ENCODE measurements at places on chromosomes 4 and X. TPM values are rescaled to one million over a fixed set of nuclear protein-coding genes. Genes with fewer than 3 reads are reported as not detected.
A peak's percentile ranks its signal among the peaks of the same experiment; 100 is the strongest.

CT83 gene
- not detected for total RNA-seq

CYBB gene
- total RNA-seq, result 0.38 TPM

TCEAL5 gene
- total RNA-seq, result not detected

ARAF gene
- total RNA-seq, result 97.5 TPM

SPANXA2 gene
- not detected for total RNA-seq

MAGEA8 gene
- total RNA-seq, result not detected

- peaks cover 12% of the 10 kb centered on the region for H3K27me3 ChIP-seq
- H3K4me1 ChIP-seq, result no peaks in the 10 kb centered on the region
- DNase-seq, result no peak
- no peak overlapping the region for H3K4me3 ChIP-seq
These were observed 6.0 kb upstream of the SLC25A43 start for GRCh38 chrX:119393144-119393543.

GRCh38 chr4:159086606-159087005 is 16.3 kb upstream of the RAPGEF2 start:
- peaks cover 13% of the 10 kb centered on the region for H3K27me3 ChIP-seq
- no peak overlapping the region for H3K27ac ChIP-seq
- no peaks in the 10 kb centered on the region for H3K4me1 ChIP-seq
- H3K36me3 ChIP-seq, result no peaks in the 10 kb centered on the region
- no peak for DNase-seq

DNA sequence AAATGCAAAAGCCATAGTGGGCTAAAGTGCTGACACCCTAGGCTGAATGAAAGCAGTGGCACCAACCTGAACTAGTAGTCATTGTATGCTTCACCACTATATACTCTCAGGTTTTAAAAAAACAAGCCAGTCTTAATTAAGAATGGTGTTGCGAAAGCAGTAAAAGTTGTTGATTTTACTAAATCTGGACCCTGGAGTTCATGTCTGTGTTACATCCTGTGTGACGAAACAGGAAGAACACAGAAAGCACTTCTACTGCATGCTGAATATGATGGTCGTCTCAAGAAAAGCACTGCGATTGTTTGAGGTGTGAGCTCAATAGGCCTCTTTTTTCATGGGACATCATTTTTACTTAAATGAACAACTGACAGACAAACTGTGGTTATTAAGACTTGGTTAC is 24.2 kb upstream of the GDPD2 start:
- no peaks in the 10 kb centered on the region for H3K4me1 ChIP-seq
- peaks cover 15% of the 10 kb centered on the region for H3K36me3 ChIP-seq
- peak overlapping the region; percentile 24 for H3K27ac ChIP-seq
- peaks cover 5% of the 10 kb centered on the region for H3K27me3 ChIP-seq

DNA sequence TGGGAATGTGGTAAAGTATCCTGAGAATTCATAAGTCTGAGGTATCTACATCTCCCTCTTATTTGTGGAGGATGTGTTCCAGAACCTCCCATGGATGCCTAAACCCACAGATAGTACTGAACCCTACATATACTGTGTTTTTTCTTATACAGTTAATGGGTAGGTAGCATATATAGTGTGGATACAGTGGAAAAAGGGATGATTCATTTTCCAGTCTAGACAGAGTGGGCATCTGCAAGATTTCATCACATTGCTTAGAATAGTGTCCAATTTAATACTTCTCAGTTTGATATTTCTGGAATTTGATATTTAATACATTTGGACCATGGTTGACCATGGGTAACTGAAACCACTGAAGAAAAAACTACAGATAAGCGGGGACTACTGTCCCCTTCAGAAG is 155.0 kb upstream of the ANKRD50 start:
- H3K27ac ChIP-seq, result no peak overlapping the region
- no peak for DNase-seq
- no peaks in the 10 kb centered on the region for H3K27me3 ChIP-seq
- H3K4me1 ChIP-seq, result no peaks in the 10 kb centered on the region

DNA sequence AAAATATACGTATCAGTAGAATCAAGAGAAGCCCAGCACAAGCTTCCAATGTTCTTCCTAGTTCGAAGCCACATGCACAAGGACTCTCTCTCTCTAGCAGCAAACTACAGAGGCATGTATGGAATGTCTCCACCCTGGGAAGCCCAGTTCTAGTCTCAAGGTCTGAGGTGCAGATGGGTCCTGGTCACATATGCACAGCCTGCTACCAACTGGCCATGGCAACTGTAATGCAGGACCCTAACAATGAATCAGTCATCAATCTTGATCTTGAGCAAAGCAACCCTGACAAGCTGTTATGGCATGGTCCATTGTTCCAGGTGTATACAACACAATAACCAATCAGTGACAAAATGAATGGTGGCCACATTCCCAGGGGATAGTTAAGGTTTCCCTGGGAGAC is 55.8 kb downstream of the MBNL3 start:
- DNase-seq, result no peak
- H3K27me3 ChIP-seq, result peaks cover 33% of the 10 kb centered on the region
- H3K4me3 ChIP-seq, result no peak overlapping the region
- H3K27ac ChIP-seq, result no peak overlapping the region
